ENCODE measurements at places on chromosomes 12 and 14. TPM values are rescaled to one million over a fixed set of nuclear protein-coding genes. Genes with fewer than 3 reads are reported as not detected.

GRCh38 chr12:74899031-74899829 is 310.4 kb downstream of the KCNC2 start:
- H3K27ac ChIP-seq: no peak overlapping the region
- H3K27me3 ChIP-seq: no peaks in the 10 kb centered on the region
- no peaks in the 10 kb centered on the region for H3K36me3 ChIP-seq
- peaks cover 12% of the 10 kb centered on the region for H3K4me1 ChIP-seq
- H3K4me3 ChIP-seq: no peak overlapping the region

Gene SLC25A21
- total RNA-seq: 0.90 TPM

DNA sequence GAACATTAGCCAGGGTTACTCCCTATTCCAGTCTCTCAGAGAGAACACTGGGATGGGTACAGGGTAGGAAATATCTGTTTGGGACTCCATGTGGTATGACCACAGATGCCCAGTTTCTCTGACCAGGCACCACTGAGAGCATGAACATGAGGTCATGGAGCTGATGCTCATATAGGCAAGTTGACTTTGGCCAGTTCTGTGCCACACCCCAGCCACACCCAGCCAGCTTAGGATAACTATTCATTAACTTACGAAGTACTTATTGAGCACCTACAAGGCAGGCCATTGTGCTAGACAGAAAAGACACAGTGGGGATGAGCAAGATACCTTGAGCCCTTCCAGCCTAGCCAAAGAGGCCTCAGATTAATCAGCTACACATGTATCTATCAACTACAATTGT is 262.5 kb downstream of the DPF3 start:
- DNase-seq: no peak
- no peak overlapping the region for H3K4me3 ChIP-seq
- H3K4me1 ChIP-seq: no peaks in the 10 kb centered on the region

- H3K36me3 ChIP-seq: peaks cover 3% of the 10 kb centered on the region
- no peaks in the 10 kb centered on the region for H3K27me3 ChIP-seq
- DNase-seq: no peak
- no peak overlapping the region for H3K27ac ChIP-seq
- H3K4me3 ChIP-seq: no peak overlapping the region
- H3K4me1 ChIP-seq: no peaks in the 10 kb centered on the region
Measured at GRCh38 chr14:97943619-97944018, 1146.4 kb downstream of the VRK1 start.

DNA sequence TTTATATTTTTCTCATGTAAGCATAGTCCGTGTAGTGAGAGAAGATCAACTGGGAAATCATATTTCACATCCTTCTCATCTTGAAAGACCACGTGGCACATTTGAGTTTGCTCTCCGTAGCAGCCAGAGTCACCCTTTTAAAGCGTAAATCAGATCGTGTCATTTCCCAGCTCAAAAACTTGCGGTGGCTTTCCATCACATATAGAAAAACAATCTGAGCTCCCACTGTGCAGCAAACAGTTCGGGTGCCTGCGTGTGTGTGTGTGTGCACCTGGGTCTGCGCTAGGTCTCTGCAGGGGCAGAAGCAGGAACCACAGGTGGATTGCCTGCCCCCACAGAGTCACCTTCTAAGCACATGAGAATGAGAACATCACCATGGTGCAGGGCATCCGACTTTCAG is 338.2 kb downstream of the TRHDE start:
- H3K4me1 ChIP-seq: no peaks in the 10 kb centered on the region
- no peak overlapping the region for H3K27ac ChIP-seq
- no peaks in the 10 kb centered on the region for H3K27me3 ChIP-seq

- no peak overlapping the region for H3K27ac ChIP-seq
- H3K4me3 ChIP-seq: no peak overlapping the region
- H3K36me3 ChIP-seq: no peaks in the 10 kb centered on the region
Measured at GRCh38 chr12:54608156-54608555, 19.7 kb upstream of the PPP1R1A start.

Gene CKAP4
- 6.8 TPM for total RNA-seq

Gene DAO
- total RNA-seq: 0.05 TPM
